GF-D8 (cell line): ENCODE measurements at places on chromosomes 16 and 17.

GRCh38 chr17:76570877-76571471 is 14.7 kb downstream of the ST6GALNAC2 start:
- no peak for DNase-seq

GRCh38 chr17:47702391-47702995 is 8.5 kb downstream of the TBKBP1 start:
- no peak for DNase-seq

GRCh38 chr16:62652441-62653120 is 616.3 kb upstream of the CDH8 start:
- no peak for DNase-seq

DNA sequence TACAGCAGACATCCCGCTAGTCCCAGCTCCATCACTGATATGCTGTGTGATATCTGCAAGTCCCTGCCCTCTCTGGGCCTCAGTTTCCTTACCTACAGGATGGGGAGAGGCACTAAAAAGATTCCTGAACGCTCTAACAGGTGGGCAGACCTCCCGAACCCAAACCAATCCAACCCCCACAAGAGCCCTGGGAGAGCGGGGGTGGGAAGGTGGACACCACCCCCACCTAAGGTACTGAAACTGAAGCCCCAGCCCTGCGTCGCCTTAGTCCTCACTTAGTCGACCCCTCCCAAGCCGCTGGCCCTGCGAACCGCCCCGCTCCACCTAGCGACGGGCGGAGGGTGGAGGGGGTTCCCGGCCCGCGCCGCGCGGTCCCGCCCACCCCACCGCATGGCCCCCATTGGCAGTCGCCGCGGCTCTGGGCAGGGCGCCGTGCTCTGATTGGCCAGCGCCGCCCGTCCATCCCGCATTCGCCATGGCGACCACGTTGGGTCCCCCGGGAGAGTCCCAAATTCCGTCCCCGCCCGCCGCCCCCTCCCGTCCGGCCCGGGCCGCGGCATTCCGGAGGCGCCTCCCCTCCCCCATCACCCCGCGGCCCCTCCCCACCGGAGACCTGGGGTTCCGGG is 578 bp downstream of the CCDC102A start:
- peak; percentile 65 for DNase-seq

GRCh38 chr16:4318451-4318910 is 2.6 kb downstream of the GLIS2 start:
- no peak for DNase-seq

GRCh38 chr17:35588196-35588920 is 1.2 kb downstream of the AP2B1 start:
- DNase-seq, result no peak

- no peak for DNase-seq
These were observed 42.3 kb upstream of the ARL4D start for GRCh38 chr17:43356450-43356849.

DNA sequence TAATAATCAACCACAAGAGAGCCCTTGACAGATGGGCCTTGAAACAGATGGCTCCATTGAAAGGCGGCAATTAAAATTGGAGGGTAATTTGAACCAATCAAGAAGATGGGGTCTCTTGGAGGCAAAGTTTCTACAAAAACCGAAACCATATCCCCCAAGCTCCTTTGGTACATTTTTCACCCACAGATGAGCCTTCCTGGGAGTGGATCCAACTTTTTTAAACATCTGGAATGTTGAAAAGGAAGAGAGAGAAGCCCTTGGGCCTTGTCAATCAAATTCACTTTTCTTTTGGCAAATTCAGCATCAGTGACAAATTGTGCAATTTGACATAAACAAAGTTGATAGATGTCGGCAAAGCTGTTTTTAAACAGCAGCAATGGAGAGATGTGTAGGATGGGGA is 13.2 kb upstream of the NUP93 start:
- no peak for DNase-seq

DNA sequence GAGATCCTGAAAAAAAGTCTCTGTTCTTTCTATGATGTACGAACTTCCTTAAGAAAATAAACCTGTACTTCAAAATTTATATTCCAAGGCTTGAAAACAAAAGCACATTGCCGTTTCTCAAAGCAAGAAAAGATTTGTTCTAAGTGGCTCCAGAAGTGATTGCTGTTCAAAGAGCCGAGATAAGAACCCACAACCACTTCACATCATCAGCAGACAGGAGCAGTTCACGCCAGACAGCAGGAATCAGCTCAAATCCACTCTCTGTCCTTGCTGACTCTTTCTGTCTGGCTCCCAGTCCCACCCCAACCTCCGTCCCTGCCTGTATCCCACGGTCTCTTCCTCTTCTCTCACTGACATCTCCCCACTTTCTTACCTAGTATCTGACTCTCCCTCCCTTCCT is 85.0 kb upstream of the MYOCD start:
- no peak for DNase-seq

DNA sequence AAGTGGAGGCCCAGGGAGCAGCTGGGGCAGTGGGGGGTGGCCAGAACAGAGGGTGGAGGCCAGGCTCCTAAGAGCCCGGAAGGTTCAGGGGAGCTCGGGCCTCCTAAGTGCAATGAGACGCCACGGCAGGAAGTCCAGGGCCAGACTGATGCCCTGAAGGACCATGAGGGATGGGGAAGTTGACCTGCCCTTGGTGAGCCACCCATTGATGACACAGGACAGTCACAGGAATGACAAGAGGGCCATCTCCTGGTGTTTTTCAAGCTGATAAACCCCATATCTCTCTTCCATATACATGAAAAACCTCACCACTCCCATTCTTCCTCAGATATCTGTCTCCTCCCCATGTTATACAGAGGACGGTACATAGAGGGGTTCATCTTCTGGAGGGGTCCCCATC is 5.8 kb upstream of the MRPL58 start:
- peak; percentile 21 for DNase-seq

GRCh38 chr16:24701521-24701951 is 27.9 kb upstream of the TNRC6A start:
- no peak for DNase-seq

GRCh38 chr17:64628641-64629040 is 33.5 kb downstream of the SMURF2 start:
- no peak for DNase-seq

- no peak for DNase-seq
These were observed 361.0 kb downstream of the WWOX start for GRCh38 chr16:78460428-78460827.

- DNase-seq, result no peak
These were observed 9.1 kb upstream of the SIAH1 start for GRCh38 chr16:48394355-48394703.

DNA sequence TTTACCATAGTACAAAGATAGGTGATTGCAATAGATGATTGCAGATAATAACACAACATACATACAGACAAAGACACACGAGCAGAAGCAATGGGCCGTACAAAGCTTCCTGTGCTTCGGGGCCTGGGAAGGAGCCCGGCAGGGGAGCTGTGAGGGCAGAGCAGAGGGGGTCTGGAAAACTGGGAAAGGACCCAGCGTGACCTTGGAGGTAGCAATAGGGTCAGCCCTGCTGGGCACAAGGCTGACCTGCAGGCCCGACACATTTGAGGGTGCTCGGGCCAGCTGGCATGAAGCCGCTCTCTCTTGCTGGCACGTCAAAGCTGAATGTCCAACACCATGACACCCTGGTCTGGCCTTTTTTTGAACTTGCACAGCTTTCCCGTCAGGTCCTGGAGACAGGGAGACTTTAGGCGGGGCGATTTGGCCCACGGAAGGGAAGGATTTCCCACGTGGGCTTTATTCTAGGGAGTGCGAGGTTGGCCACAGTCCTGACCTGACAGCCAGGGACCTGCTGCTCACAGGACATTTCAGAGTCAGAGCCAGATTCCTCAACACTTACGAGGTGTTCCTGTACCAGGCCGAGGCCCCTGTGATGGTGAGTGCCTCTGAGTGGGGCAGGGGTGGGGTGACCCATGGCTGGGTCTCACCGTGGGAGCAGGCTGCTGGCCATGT is 83.2 kb downstream of the NTN1 start:
- DNase-seq, result no peak

DNA sequence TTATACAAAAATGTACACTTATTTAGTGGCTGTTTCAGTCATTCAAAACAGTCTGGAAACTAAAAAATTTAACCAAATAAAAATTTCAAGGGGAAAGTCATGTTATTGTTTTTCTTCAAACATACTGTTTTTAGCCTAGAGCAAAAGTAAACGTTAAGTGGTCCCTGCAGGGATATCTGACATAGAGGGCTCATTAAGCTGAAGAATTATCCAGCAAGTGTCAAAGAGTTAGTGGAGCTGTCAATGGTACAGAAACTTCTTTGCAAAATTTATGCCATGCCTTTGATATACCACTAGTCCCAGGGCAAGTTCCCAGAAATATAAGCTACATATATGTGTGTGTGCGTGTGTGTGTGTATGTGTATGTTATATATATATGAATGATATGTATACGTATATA is 894.2 kb downstream of the KCNJ2 start:
- no peak for DNase-seq

- no peak for DNase-seq
These were observed 117.3 kb upstream of the CACNG5 start for GRCh38 chr17:66717641-66718058.

DNA sequence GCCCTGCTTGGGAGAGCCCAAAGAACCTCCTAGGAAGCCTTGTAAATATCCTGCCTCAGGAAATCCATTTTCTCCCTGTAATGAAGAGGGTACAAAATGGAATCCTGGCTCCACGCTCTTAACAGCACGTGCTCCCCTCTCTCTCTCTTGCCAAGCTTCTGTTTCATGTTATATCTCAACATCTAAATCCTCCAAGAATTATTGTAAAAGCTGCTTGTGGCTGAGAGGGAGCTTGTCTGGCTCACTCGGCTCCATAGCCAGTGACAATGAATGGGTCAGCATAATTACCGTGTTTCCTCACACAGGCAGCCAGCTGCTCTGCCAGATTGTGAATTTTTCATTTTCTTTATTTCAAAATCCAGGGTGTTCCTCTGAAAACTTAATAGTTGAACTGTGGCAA is 317.8 kb downstream of the RBFOX1 start:
- DNase-seq, result no peak

GRCh38 chr17:60538726-60539125 is 12.7 kb upstream of the APPBP2 start:
- DNase-seq, result no peak

GRCh38 chr17:14622615-14623101 is 321.8 kb downstream of the HS3ST3B1 start:
- DNase-seq, result no peak

DNA sequence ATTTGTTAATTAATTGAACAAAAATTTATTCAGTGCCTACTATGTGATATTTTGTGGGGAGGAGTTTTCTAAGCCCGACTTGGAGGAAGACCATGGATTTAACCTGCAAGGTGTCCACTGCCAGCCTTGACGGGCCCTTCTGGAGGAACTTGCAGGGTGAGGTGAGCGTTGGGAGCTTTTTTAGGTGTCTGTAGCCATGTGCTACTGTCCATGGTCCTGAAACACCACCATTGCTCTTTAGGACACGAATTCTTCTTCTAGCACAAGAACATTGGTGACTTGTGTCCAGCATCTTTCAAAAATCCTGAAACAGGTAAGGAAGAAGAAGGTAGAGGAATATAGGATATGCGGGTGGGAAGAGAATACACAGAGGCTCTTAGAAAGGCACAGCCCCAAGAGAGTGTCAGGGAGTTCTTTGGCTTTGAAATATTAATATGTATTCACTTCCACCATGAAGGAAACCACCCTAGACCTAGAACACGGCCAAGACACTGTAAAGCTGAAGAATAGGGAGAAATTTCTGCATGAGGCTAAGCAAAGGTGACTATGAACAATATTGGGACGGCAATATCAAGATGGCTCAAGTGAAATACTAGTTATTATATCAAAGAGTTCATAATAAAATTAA is 27.9 kb upstream of the OR4D1 start:
- no peak for DNase-seq

DNA sequence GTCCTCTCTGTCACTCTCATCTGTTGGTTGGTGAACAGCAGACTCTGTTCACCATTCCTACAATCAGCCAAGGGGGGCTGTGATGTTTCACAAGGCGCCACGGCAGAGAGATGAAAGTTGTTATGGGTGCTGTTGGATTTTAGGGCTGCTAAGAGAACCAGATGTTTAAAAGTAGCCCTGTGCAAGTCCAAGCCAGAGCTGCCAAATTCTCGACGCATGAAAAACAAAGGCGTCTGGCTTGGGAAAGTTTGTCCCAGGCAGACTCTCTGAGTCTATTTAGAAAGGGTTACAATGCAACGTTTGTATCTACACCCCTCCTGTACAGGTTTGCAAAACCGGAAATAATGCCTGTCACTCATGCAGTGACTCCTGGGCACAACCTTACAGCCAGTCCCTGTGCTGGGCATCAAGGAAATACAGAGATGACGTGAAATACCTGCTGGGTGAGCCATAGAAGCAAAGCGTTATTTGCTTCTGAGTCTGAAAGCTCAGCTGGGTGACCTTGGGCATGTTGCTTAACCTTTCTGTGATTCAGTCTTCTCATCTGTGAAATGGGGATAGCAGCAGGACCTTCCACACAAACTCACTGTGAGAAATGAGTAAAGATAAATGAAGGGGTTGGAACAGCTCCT is 74.8 kb downstream of the XYLT1 start:
- no peak for DNase-seq

GRCh38 chr17:73342050-73342522 is 30.3 kb upstream of the CDC42EP4 start:
- no peak for DNase-seq
